A549 treated with Hydrocortisone at 1 μM for 4 hours (cell line): ENCODE measurements at places on chromosomes 2 and 18. TPM values are rescaled to one million over a fixed set of nuclear protein-coding genes. Genes with fewer than 3 reads are reported as not detected.

Gene UGT1A3
- 0.06 to 0.20 TPM (median 0.14 TPM) in 4 of 5 replicates, not detected in the other for total RNA-seq

Gene COLEC11
- total RNA-seq, result 0.48 to 0.69 TPM (median 0.50 TPM) in 5 replicates

Gene SH3RF3
- 0.54 to 0.66 TPM (median 0.62 TPM) in 5 replicates for total RNA-seq

Gene AGFG1
- total RNA-seq, result 93.2 to 122 TPM (median 115 TPM) in 5 replicates

Gene RGPD3
- total RNA-seq, result 0.06 to 0.23 TPM (median 0.17 TPM) in 5 replicates

Gene MAP3K19
- total RNA-seq, result not detected in 5 replicates

Gene TTL
- total RNA-seq, result 34.7 to 41.0 TPM (median 37.8 TPM) in 5 replicates

Gene POU3F3
- 0.03 TPM in 1 of 5 replicates, not detected in the others for total RNA-seq

Gene VIT
- total RNA-seq, result not detected in 5 replicates

Gene TMEM17
- 3.6 to 5.2 TPM (median 4.8 TPM) in 5 replicates for total RNA-seq

Gene OR6B2
- not detected in 5 replicates for total RNA-seq

Gene IFIH1
- 0.83 to 1.3 TPM (median 1.2 TPM) in 5 replicates for total RNA-seq

Gene ZBTB7C
- total RNA-seq, result 0.18 to 0.36 TPM (median 0.26 TPM) in 5 replicates

Gene CBLN2
- total RNA-seq, result 0.07 to 0.25 TPM (median 0.18 TPM) in 5 replicates

Gene TWSG1
- total RNA-seq, result 12.6 to 18.3 TPM (median 17.3 TPM) in 5 replicates

Gene IL1A
- 0.17 to 0.24 TPM (median 0.23 TPM) in 5 replicates for total RNA-seq

Gene RAB17
- total RNA-seq, result 0.25 to 0.85 TPM (median 0.41 TPM) in 5 replicates

Gene SERPINB11
- 0.07 TPM in 1 of 5 replicates, not detected in the others for total RNA-seq

Gene NT5DC4
- total RNA-seq, result not detected in 5 replicates

Gene TANC1
- total RNA-seq, result 7.0 to 10.8 TPM (median 8.8 TPM) in 5 replicates

Gene FAM228A
- total RNA-seq, result not detected in 5 replicates

Gene IL36A
- not detected in 5 replicates for total RNA-seq

Gene MAL
- 0.15 to 0.23 TPM (median 0.20 TPM) in 5 replicates for total RNA-seq

Gene TMEM200C
- not detected in 5 replicates for total RNA-seq
